Femur (tissue), 1 donor: ENCODE measurements at places on chromosomes 5 and 9.

DNA sequence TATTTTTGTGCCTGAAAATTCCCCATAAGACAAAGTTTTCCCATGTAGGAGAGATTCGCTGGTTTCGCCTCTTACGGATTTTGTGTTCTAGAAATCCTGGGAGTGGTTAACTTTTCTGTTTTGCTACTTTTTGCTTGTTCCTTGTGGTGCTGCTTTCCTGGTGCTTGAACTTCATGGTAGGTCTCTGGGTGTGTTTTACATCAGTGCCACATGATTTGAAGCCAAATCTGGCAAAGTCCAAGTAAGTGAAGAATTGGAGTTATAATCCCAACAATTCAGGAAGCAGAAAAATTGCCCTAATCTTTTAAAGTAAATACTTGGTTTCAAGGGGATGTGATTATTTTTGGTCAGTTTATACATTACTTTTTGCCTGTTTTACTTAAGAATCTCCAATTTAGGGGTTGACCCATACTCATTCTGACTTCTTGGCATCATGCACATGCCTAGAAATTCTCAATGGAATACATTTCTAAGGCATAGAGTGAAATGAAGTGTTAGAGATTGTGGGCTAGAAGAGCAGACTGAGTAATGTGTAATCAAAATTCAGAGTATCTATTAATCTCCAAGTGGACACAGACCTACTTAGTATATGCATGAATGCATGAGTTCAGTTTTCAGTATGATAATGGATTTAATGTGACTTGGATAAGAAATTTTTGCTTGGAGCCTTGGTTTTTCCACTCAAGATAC lies 189.7 kb downstream of the CSNK1G3 start:
- no peak for DNase-seq

DNA sequence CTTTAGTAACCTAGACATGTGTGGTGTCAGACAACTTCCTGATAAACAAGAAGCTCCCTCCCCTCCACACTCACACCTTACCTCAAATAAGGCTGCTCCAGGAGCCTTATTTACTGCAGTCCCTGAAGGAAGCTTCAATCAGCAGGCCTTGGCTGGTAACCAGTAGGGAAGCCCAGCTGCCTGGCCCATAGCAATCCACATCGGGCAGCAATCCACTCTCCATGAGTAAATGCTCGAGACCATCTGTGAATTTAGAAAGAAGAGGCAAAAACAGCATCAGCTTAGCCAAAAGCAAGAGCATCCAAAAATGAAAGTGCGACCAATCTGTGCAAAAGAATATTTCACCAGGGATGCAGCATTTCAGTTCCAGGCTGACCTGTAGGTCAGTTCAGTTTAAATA lies 213.3 kb upstream of the TUSC1 start:
- peak; percentile 31 for DNase-seq

- peak; percentile 10 for DNase-seq
These were observed 16.9 kb downstream of the FBXW5 start for GRCh38 chr9:136927343-136928271.

DNA sequence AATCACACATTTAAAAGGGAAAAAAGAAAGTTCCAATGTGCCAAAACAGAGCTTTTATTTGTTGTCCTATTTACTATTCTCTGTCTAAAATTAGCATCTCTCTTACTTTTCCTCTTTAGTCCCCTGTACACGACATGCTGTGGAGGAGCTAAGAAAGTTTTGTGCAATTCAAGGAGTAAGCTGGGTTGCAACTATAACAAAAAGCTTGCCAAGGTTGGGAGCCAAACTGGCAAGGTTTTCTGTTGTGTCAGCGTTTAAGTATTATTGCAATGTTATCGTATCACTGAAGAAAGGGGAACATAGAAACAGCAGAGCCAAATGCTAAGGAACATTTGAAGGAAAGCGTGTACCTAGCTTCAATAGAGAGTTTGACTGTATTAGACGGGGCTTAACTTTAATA lies 680.8 kb downstream of the CETN3 start:
- DNase-seq = peak; percentile 77

- no peak for DNase-seq
These were observed 60.1 kb downstream of the LMX1B start for GRCh38 chr9:126673689-126674364.

DNA sequence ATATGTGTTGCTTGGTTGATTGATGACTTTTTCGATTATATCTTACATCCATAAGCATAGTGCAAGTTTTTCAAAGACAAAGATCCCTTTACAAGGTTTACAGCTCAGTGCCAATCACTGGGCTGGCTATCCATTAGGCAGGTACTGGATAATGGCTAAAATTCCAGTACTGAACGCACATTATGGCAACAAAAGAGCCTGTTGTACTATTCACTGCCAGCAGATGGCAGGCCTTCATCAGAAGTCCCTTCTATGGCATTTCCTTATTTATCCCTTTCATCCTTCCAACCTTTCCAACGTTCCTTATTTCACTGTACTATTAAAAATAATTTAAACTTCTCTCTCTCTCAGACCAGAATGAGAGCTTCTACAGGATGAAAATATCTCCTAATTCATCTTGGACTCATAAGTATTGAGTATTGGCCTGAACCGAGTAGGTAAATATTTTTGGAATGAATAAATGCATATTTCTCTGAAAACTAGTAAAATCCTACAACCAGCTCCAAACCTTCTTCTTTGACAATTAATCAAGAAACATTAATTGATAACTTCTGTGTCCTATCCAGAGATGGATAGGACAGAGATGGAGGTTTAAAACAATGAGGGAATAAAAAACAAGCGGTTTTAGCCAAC lies 6.7 kb upstream of the WNT8A start:
- DNase-seq = peak; percentile 67

DNA sequence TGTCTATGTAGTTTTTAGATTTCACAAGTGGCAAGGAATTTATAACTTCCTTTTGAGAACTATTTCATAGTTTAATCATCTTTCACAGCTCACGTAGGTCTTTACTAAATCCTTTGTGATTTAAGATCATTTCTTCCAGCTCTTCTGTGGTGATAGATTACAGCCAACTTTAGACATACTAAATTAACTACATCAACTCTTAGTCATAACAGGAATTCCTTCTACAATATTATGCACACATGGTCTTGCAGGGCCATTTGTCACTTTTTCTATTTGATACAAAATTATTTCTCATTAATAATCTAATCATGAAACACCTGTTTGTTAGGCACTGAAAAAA lies 208.4 kb downstream of the PDE4D start:
- DNase-seq = no peak

GRCh38 chr5:92505145-92505544 lies 1075.9 kb downstream of the NR2F1-AS1 start:
- no peak for DNase-seq

DNA sequence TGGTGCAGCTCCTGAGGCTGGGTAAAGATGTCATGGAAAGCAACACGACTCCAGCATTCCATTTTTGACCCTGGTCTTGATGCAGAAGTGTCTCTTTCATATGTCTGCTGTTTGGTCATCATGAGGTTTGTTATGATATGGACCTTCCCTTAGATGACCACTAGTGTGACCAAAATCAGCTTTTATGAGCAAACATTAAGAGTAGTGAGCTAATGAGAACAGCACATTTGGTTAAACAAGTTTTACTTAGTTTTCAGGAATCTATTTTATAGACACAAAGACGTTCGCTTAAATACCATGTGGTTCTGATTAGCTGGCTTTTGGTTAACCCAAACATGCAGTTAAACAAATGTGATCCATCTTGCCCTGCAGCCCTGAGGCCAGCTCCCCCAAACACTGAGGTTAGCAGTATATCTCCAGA lies 56.7 kb upstream of the ACTBL2 start:
- DNase-seq = no peak

DNA sequence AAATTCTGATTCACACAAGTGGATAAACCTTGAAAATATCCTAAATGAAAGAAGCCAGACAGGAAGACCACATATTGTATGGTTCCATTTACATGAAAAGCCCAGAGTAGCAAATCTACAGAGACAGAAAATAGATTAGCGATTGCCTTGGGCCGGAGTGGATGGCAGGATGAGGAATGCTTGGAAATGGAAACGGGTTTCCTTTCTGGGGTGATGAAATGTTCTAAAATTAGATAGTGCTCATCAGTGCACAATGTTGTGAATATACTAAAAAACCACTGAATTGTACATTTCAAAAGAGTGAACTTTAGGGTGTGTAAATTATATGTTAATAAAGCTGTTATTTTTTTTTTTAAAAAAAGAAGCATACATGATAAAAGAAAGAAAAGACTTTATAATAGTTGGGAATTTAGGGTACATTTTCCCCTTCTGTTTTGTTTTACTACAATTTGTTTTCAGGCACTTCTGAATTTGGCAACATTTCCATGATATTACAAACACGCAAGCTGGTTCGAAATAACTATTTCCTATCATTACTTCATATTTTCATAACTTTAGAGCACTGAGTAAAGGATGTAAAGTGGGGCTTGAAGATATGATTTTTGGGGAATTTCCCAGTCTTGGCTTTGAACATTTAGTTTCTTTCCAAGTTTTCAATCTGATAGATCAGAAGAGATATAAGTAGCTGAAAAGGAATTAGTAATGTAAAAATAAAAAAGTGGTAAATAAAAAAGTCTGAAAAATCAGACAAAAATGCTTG lies 23.9 kb downstream of the SLC35A4 start:
- DNase-seq = no peak

DNA sequence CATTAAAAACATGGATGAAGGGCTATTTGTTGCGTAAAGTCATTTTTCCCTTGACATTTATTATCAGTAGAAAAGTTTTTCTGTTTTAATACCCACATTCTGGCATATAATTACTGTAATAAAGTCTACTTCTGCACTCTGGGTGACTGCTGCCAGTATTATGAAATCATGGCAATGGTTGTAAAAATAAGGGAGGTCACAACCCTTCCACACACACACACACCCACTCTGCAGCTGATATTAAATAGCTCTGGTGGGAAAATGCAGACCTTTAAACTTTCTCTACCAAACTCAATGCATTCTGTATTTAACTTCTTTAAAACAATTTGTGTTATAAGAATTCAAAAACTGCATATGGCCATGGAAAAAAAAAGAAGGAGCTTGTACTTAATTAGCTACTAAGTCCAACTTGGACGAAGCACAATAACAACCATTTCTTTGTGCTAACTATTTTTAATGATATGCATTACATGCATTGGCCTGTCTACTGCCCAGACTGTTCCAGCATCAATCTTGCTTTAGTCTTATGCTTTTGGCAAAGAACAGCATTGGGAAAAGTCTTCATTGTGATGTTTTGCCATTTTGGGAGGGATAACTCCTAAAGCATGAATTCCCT lies 137.6 kb upstream of the MAP3K1 start:
- no peak for DNase-seq

DNA sequence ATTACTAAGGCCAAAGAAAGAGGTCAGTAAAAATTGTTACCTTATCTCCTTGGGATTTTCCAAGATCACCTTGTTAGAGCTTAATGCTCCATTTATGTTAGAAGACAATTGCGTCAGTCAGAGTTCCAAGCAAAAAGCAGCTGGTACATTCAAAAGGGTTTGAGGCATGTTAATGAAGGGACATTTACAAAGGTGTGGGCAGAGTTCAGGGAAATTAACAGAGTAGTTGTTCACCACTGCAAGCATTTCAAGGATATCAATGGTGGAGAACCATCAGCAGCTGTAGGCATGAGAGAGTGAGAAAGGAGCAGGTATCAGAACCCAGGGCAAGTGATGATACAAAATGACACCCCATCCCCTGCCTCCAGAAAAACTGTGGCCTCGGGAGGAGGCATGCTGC lies 17.0 kb upstream of the SMARCA2 start:
- DNase-seq = no peak

GRCh38 chr5:40483316-40483715 lies 196.4 kb upstream of the PTGER4 start:
- no peak for DNase-seq

GRCh38 chr5:145792840-145793239 lies 42.3 kb downstream of the PRELID2 start:
- no peak for DNase-seq

DNA sequence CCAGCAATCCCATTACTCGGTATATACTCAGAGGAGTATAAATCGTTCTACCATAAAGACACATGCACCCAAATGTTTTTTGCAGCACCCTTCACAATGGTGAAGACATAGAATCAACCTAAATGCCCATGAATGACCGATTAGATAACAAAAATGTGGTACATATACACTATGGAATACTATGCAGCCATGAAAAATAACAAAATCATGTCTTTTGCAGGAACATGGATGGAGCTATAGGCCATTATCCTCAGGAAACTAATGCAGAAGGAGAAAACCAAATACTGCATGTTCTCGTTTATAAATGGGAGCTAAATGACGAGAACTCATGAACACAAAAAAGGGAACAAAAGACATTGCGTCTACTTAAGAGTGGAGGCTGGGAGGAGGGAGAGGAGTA lies 114.5 kb downstream of the HTR4 start:
- DNase-seq = no peak

DNA sequence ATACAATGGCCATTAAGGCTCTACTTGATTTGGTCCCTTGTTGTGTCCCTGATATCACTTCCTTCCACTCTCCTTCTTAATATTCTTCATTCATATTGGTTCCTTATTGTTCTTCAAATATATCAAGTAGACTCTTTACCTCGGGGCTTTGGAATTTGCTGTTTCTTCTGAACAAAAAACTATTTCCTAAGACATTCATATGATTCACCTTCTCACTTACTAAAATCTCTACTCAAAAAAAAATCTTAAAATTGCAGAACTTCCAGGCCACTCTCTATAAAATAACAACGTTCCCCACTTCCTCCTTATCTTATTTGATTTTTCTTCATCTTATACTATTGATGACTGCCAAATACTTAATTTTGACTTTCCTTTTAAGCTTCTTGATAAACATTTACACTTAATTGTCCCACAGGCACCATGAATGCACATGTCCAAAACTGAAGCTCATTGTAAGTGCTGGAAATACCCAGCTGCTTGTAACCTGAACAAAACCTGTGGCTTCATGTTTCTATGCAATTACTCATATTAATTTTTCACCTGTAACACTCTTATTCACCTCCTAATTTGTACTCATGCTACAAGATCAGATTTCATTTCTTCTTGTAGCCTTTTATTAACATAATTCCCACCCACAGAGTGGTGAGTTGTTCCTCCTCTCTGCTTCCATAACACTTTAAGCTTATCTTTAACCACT lies 58.4 kb upstream of the NUDT12 start:
- DNase-seq = no peak

GRCh38 chr5:163504079-163504931 lies 1.1 kb upstream of the MAT2B start:
- peak; percentile 85 for DNase-seq
